Ammon's horn (tissue), 1 donor: ENCODE measurements at places on chromosomes 3 and 15.

- peak; percentile 70 for DNase-seq
Measured at GRCh38 chr3:94249491-94250079, 186.7 kb downstream of the NSUN3 start.

DNA sequence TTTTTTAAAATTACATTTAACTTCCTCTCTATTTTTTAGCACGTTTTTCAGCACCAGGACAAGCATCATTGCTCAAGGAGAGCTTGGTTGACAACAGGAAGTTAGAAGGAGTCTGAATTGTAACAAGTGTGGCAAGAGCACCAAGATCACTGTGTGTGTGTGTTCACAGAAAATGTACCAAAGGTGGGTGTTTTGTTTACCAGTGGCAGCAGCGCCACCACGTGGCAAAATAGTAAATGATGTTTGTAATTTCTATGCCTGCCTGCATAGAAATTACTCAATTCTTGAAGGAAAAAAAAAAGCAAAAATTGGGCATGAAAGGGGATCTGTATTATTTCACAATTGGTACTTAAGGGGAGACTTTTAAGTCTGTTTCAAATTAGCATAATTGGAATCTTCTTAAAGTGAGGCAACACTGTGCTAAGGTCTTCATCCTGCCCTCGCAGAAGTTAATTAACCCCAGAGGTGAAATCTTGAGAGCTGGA, 7.4 kb upstream of the U2SURP start:
- DNase-seq = peak; percentile 82

- peak; percentile 15 for DNase-seq
Measured at GRCh38 chr3:176906046-176906905, 291.0 kb downstream of the TBL1XR1 start.

- DNase-seq = no peak
Measured at GRCh38 chr3:180947761-180948390, 35.4 kb downstream of the FXR1 start.

- DNase-seq = no peak
Measured at GRCh38 chr3:50183755-50184154, 7.7 kb upstream of the GNAT1 start.
